IPS-NIHi11 (cell line): ENCODE measurements at places on chromosomes 6 and 20.

- no peak for DNase-seq
Measured at GRCh38 chr20:50351541-50351940, 158.6 kb upstream of the PTPN1 start.

DNA sequence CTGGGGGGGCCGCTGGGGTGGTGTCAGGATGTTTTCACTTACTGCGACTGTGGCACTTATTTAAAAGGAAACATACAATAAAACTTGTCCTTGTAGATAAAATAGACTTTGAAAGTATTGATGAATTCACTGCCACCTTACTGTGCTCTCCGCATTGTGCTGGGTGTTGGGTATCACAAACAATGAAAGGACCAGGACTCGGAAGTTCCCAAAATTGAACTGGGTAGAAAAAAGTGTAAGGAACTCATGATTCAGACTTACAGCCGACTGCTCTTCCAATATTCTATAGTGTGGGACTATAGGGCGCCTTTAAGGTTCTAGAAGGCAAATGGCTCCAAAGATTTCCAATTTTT, 32.1 kb upstream of the ID4 start:
- no peak for DNase-seq

DNA sequence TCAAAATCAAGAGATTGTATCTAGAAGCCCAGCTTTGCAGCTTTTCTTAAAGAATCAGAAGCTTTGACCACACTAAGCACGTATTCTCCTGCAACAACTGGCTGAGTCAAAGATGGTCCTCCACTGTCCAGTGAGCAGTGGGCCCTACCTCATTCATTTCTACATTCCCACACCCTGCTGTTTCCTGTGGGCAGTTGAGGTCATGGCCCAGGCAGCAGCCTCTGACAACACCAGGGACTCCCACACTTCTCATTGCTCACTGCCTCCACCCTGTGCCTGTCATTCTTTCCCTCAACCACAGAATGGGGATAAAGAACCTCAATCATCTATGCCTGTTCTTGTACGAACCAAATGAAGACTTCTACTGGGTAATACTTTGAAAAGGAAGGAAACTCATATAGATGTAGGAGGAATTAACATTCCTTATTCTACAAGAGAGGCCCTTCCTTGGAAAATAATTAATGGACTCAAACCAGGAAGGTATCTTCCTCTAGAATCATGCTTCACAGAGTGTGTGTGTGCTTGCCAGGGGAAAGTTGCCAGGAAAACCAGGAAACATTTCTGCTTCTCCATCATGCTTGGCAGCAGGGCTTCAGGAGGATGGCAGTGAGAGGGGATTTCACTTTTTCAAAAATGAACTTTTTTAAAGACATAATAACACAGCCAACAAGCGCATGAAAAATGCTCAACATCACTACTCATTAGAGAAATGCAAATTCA, 191.7 kb upstream of the RIN2 start:
- DNase-seq = no peak

- DNase-seq = no peak
Measured at GRCh38 chr6:147384737-147385710, 123.5 kb upstream of the SAMD5 start.

- no peak for DNase-seq
Measured at GRCh38 chr20:7748624-7749023, 191.6 kb downstream of the HAO1 start.
